Testis (tissue), 5 donors: ENCODE measurements at places on chromosomes 4 and X. TPM values are rescaled to one million over a fixed set of nuclear protein-coding genes. Genes with fewer than 3 reads are reported as not detected.

- DNase-seq, result peak; percentile 12
- H3K4me1 ChIP-seq, result peaks cover 18% of the 10 kb centered on the region
- H3K27ac ChIP-seq, result no peak overlapping the region
Observed at GRCh38 chr4:7430368-7430964, 4.3 kb downstream of the PSAPL1 start.

GRCh38 chr4:110617075-110617640, 5.7 kb downstream of the PITX2 start:
- peaks cover 2% of the 10 kb centered on the region for H3K4me1 ChIP-seq
- H3K36me3 ChIP-seq, result no peaks in the 10 kb centered on the region
- H3K27ac ChIP-seq, result no peak overlapping the region
- H3K27me3 ChIP-seq, result no peaks in the 10 kb centered on the region
- no peak for DNase-seq

The FGF13 gene
- total RNA-seq, result 6.3 TPM

- DNase-seq, result no peak
- H3K27me3 ChIP-seq, result no peaks in the 10 kb centered on the region
- H3K27ac ChIP-seq, result no peak overlapping the region
- H3K4me3 ChIP-seq, result no peak overlapping the region
Observed at GRCh38 chr4:182554736-182555135, 311.5 kb downstream of the TENM3 start.

DNA sequence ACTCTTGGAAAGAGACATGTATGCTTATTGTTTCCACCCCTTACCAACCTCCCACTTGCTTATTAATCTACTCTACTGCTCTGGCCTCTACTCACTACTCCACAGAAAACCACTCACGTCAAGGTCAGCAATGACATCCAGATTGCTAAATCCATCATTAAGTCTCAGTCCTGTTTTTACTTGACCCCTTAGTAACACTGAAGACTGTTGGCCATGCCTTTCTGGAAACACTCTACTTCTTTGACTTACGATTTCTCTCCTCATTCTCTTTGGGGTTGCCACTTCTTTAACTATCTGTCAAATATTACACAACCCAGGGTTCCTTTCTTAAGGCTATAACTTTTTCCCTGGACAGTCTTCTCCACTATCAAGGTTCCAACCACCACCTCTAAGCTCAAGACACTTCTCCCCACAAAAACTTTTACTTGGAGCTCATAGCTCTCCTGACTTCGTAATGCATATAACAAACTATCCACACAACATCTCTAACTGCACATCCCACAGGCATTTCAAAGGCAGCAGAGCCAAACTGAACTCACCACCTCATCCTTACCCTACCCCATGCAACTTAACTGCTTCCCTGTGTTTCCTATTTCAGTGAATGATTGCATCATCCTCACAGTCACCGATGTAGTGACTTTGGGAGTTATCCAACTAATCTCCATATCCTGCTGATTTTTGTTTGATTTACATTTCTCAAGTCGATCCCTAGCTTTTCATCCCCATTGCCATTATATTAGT, 15.8 kb upstream of the MAGEA4 start:
- H3K27ac ChIP-seq, result no peak overlapping the region
- DNase-seq, result no peak
- no peaks in the 10 kb centered on the region for H3K27me3 ChIP-seq
- no peaks in the 10 kb centered on the region for H3K36me3 ChIP-seq
- no peak overlapping the region for H3K4me3 ChIP-seq
- no peaks in the 10 kb centered on the region for H3K4me1 ChIP-seq

- no peaks in the 10 kb centered on the region for H3K27me3 ChIP-seq
- DNase-seq, result no peak
- no peak overlapping the region for H3K27ac ChIP-seq
- H3K36me3 ChIP-seq, result no peaks in the 10 kb centered on the region
- H3K4me1 ChIP-seq, result no peaks in the 10 kb centered on the region
- H3K4me3 ChIP-seq, result no peak overlapping the region
Observed at GRCh38 chr4:44149282-44149681, 299.3 kb downstream of the KCTD8 start.

The STAP1 gene
- 2.7 TPM for total RNA-seq

- H3K4me3 ChIP-seq, result no peak overlapping the region
- H3K36me3 ChIP-seq, result no peaks in the 10 kb centered on the region
- H3K27ac ChIP-seq, result no peak overlapping the region
Observed at GRCh38 chrX:112851161-112851779, 10.6 kb upstream of the AMOT start.

The HPGD gene
- 2.2 TPM for total RNA-seq

The NXF2B gene
- total RNA-seq, result 4.1 TPM

GRCh38 chr4:15147714-15148113, 145.4 kb downstream of the CPEB2 start:
- H3K36me3 ChIP-seq, result no peaks in the 10 kb centered on the region
- H3K4me1 ChIP-seq, result peaks cover 27% of the 10 kb centered on the region
- H3K4me3 ChIP-seq, result no peak overlapping the region
- H3K27ac ChIP-seq, result no peak overlapping the region
- DNase-seq, result peak; percentile 20

The RHOXF2B gene
- 6.1 TPM for total RNA-seq

- no peak overlapping the region for H3K27ac ChIP-seq
- H3K36me3 ChIP-seq, result no peaks in the 10 kb centered on the region
- DNase-seq, result no peak
- peaks cover 10% of the 10 kb centered on the region for H3K4me1 ChIP-seq
- H3K4me3 ChIP-seq, result no peak overlapping the region
- no peaks in the 10 kb centered on the region for H3K27me3 ChIP-seq
Observed at GRCh38 chr4:53866055-53866454, 198.3 kb downstream of the CHIC2 start.

- H3K36me3 ChIP-seq, result no peaks in the 10 kb centered on the region
- no peaks in the 10 kb centered on the region for H3K4me1 ChIP-seq
- H3K27me3 ChIP-seq, result no peaks in the 10 kb centered on the region
- DNase-seq, result no peak
- no peak overlapping the region for H3K27ac ChIP-seq
Observed at GRCh38 chrX:151363316-151363715, 33.7 kb upstream of the VMA21 start.

DNA sequence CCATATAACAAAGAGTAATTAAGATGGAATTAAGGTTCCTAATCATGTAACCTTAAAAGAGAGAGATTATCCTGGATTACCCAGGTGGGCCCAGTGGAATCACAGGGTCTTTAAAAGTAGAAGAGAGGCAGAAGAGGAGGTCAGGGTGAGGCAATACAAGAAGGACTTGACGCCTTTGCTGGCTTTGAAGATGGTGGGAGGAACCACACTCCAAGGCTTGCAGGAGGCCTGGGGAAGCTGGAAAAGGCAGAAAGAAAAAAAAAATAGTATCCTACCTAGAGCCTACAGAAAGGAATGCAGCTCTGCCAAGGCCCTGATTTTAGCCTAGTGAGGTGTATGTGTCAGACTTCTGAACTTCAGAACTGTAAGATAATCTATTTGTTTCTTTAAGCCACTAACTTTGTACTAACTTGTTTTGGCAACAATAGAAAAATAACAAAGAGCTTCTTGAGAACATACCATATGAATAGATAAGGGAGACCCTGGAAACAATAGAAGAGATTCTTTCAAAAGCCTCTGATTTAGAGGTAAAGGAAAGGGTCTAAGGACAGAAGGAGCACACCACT, 229.9 kb upstream of the TTC29 start:
- H3K4me1 ChIP-seq, result peaks cover 13% of the 10 kb centered on the region
- H3K4me3 ChIP-seq, result no peak overlapping the region
- no peak overlapping the region for H3K27ac ChIP-seq
- no peaks in the 10 kb centered on the region for H3K36me3 ChIP-seq
- H3K27me3 ChIP-seq, result no peaks in the 10 kb centered on the region

The RENBP gene
- total RNA-seq, result 2.8 TPM

The TLR6 gene
- total RNA-seq, result 0.47 TPM

GRCh38 chrX:139851730-139852129, 81.1 kb downstream of the ATP11C start:
- no peak overlapping the region for H3K4me3 ChIP-seq
- DNase-seq, result no peak
- H3K27me3 ChIP-seq, result no peaks in the 10 kb centered on the region
- no peak overlapping the region for H3K27ac ChIP-seq
- H3K36me3 ChIP-seq, result no peaks in the 10 kb centered on the region
- H3K4me1 ChIP-seq, result no peaks in the 10 kb centered on the region

The CXCL11 gene
- not detected for total RNA-seq

GRCh38 chr4:92182736-92183407, 120.9 kb upstream of the GRID2 start:
- H3K36me3 ChIP-seq, result no peaks in the 10 kb centered on the region
- H3K4me1 ChIP-seq, result no peaks in the 10 kb centered on the region
- H3K4me3 ChIP-seq, result peak overlapping the region; percentile 51
- no peak overlapping the region for H3K27ac ChIP-seq

DNA sequence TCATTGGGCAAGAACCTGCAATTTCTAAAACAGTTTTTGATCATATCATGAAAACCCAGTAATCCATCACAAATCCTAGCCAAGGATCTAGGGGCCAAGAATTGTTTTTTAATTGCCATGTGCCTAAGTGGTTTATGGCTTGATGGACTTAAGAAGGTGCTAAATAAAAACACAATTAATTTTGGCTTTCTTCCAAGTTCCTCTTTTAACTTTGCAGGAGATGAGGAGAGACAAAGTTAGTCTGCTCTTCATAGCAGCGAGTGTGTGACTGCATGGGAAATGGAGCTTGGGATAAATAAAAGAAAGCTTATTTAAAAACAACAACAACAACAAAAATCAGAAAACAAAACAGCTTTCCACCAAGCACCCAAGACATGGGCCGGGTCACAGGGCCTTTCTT, 41.4 kb downstream of the ARHGEF9 start:
- H3K4me3 ChIP-seq, result no peak overlapping the region
- no peaks in the 10 kb centered on the region for H3K4me1 ChIP-seq
- no peak for DNase-seq
- no peak overlapping the region for H3K27ac ChIP-seq
- no peaks in the 10 kb centered on the region for H3K27me3 ChIP-seq

DNA sequence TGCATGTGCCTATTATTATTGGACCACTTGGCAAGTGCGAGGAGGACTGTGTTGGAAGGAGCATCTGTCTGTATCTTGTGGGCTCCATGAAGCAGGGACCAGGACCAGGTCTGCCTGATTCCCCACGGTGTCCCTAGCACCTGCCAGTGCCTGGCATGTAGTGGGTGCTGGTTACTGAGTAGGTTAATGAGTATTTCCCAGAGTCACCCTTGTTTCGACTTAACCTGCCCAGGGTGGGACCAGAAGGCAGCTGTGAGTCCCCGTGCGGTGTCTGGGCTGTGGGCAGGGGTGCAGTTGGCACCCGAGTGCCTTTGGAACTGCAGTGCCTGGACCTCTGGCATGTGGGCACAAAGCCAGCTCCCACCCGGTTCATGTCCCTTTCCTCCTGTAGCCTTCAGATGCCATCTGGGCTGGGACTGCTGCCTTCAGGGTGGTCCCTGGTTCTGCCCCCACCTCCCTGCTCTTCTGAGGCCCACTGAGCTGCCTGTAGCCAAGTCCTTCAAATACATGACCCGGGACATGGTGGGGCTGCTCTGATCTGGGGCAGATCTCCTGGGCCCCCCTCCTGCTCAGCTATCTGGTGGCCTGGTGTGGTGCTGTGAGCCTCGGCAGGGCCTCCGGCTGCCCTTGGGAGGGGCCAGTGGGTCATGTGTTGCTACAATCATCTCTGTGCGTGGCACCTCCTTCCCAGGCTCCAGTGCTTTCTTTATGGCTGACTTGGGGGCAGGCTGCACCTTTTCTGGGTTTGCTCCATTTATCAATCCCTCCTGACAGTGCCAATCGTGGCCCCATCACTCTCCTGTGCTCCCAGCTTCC, 53.0 kb upstream of the SORCS2 start:
- no peak overlapping the region for H3K27ac ChIP-seq
- H3K4me1 ChIP-seq, result peaks cover 15% of the 10 kb centered on the region
- H3K27me3 ChIP-seq, result no peaks in the 10 kb centered on the region

- H3K4me3 ChIP-seq, result no peak overlapping the region
- no peaks in the 10 kb centered on the region for H3K36me3 ChIP-seq
- DNase-seq, result peak; percentile 22
- no peaks in the 10 kb centered on the region for H3K27me3 ChIP-seq
Observed at GRCh38 chrX:118872102-118872566, 48.5 kb downstream of the ZCCHC12 start.

- H3K27me3 ChIP-seq, result no peaks in the 10 kb centered on the region
- no peaks in the 10 kb centered on the region for H3K4me1 ChIP-seq
- DNase-seq, result peak; percentile 46
Observed at GRCh38 chrX:13906093-13906492, 89.2 kb upstream of the GPM6B start.

DNA sequence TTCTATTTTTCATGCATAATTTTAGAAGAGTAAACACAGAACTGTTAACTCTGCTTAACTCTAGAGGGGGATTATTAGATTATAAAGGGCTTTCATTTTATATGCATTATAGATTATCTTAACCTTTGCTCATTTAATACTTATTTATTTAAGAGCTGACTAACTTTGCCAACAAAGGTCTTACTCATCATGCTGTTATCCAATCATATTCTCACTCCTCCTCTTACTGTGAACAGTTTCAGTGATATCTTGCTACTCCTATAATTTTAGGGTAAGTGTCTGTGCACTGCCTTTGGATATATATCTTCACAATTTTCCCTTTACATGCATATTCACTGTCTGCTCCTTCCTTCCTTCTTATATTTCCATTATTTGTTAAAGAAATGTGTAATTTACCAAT, 1814.9 kb downstream of the STIM2 start:
- no peak for DNase-seq
- no peaks in the 10 kb centered on the region for H3K4me1 ChIP-seq
- H3K27me3 ChIP-seq, result no peaks in the 10 kb centered on the region
- H3K27ac ChIP-seq, result no peak overlapping the region

The TIGD4 gene
- 3.2 TPM for total RNA-seq

GRCh38 chr4:152456609-152457008, 79.3 kb downstream of the FBXW7 start:
- H3K4me3 ChIP-seq, result no peak overlapping the region
- DNase-seq, result no peak
- H3K27ac ChIP-seq, result no peak overlapping the region

The SLC26A1 gene
- total RNA-seq, result 2.0 TPM

The RBMXL3 gene
- total RNA-seq, result 5.1 TPM

GRCh38 chr4:73434311-73434710, 1.7 kb upstream of the AFP start:
- H3K27me3 ChIP-seq, result no peaks in the 10 kb centered on the region
- no peak overlapping the region for H3K4me3 ChIP-seq
- DNase-seq, result no peak

GRCh38 chrX:153649915-153650782, 3.1 kb downstream of the DUSP9 start:
- no peaks in the 10 kb centered on the region for H3K36me3 ChIP-seq
- H3K27ac ChIP-seq, result no peak overlapping the region
- no peak for DNase-seq
- no peaks in the 10 kb centered on the region for H3K27me3 ChIP-seq
- H3K4me3 ChIP-seq, result no peak overlapping the region

DNA sequence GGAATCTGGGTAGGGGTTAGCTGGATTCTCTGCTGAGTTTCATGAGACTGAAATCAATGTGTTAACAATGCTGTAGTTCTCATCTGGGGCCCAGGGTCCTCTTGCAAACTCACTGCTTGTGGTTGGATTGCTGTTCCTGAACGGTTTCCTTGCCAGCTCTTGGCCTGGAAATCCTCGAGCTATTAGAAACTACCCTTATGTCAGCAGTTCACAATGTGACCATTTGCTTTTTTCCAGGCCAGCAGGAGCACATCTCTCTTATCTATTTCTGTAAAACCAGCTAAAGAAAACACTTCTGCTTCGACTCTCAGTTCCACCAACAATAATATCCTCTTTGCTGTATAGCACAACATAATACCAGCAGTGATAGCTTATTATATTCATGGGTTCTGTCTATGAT, 140.1 kb upstream of the TRAM1L1 start:
- no peak for DNase-seq
- H3K27me3 ChIP-seq, result no peaks in the 10 kb centered on the region
- no peaks in the 10 kb centered on the region for H3K36me3 ChIP-seq
- no peak overlapping the region for H3K4me3 ChIP-seq
- no peak overlapping the region for H3K27ac ChIP-seq
- H3K4me1 ChIP-seq, result no peaks in the 10 kb centered on the region
